Activated CD8-positive, alpha-beta memory T cell treated with anti-CD3 and anti-CD28 coated beads, Interleukin-2, amount 10 ng/mL, durations not matched to agents 7 days and 5 days (primary cell): ENCODE measurements at places on chromosomes 4 and X. TPM values are rescaled to one million over a fixed set of nuclear protein-coding genes. Genes with fewer than 3 reads are reported as not detected.

The TIGD2 gene
- 4.6 TPM for total RNA-seq

The HERC3 gene
- total RNA-seq: 24.9 TPM

The GAGE12E gene
- not detected for total RNA-seq

The ZDHHC15 gene
- total RNA-seq: not detected

The KLHL13 gene
- total RNA-seq: 0.09 TPM

The CAMK2D gene
- total RNA-seq: 33.6 TPM

The CCDC120 gene
- 7.9 TPM for total RNA-seq

The RPS6KA6 gene
- total RNA-seq: not detected

The HELT gene
- total RNA-seq: not detected

The GC gene
- not detected for total RNA-seq
